ENCODE measurements at places on chromosomes 6 and 20. TPM values are rescaled to one million over a fixed set of nuclear protein-coding genes. Genes with fewer than 3 reads are reported as not detected.

The SNAI1 gene
- 12.9 TPM for total RNA-seq

The SRMS gene
- not detected for total RNA-seq

The NKX2-2 gene
- total RNA-seq, result not detected

The SIRPG gene
- not detected for total RNA-seq

The FOXQ1 gene
- total RNA-seq, result not detected

The JPH2 gene
- total RNA-seq, result 0.07 TPM

The CPNE5 gene
- total RNA-seq, result 0.54 TPM

The CD2AP gene
- total RNA-seq, result 12.5 TPM

DNA sequence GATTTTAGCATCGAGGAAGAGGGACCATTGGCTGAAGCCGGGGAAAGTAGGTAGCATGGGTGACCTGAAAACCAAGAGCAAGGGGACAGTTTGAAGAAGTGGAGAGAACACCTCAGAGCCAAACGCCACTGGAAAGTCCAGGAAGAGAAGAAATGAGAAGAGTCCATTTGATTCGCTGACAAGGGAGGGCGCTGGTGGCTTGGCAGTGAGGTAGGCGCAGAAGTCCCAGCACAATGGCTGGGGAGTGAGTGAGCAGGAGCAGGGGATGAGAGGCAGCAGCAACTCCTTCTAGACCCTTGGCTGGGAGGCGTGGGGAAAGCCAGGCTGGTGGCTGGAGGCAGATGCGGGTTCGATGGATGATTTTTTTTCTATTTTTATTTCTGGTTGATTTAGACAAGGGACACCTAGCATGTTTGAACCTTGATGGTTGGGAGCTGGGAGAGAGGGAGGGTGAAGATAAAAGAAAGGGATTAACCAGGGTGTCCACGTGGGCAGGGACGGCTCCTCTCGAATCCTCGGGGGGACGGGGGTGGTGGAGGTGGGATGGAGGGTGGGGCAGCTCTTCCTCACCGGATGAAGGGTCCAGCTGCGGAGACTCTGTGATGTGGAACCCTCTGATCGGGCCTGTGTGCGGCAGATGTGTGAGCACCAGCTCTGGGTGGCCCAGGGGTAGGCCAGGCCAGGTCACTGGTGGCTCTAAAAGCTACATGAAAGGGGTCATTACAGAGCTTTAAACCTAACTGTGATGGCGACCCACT is 164.2 kb downstream of the NFATC2 start:
- DNase-seq, result no peak

DNA sequence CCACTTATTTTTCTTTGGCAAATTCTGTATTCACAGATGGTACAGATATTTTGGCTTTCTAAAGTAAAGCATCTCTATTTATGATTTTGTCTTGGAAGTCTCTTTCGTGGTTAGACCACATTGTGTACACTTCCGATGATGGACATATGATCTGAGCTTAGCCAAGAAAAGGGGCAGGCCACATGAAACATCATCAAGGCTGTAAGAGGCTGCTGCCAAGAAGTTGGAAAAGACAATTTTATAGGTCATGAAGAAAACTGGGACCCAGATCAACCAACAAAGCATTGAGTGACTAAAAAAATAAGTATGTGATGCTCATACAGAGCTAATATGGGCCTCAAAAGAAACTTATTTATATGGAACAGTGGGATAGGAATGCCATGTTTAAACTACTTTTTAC is 266.4 kb downstream of the HAO1 start:
- DNase-seq, result no peak

GRCh38 chr6:18185624-18186023 is 30.4 kb downstream of the KDM1B start:
- DNase-seq, result no peak

GRCh38 chr6:53322188-53323029 is 26.3 kb downstream of the ELOVL5 start:
- DNase-seq, result no peak

- no peak for DNase-seq
Measured at GRCh38 chr20:25495189-25495824, 87.8 kb downstream of the GINS1 start.

DNA sequence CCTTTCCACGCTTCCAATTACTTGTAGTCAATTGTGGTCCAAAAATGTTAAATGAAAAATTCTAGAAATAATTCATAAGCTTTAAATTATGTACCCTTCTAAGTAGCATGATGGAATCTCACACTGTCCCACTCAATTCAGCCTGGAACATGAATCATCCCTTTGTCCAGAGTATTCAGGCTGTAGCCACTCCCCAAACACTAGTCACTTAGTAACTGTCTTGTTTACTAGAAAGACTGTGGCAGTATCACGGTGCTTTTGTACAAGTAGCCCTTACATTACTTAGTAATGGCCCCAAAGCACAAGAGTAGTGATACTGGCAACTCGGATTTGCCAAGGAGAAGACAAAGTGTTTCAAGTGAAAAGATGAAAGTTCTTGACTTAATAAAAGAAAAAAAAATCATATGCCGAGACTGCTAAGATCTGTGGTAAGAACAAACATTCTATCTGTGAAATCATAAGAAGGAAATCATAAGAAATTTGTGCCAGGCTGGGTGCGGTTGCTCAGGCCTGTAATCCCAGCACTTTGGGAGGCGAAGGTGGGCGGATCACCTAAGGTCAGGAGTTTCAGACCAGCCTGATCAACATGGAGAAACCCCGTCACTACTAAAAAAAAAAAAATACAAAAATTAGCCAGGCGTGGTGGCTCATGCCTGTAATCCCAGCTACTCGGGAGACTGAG is 168.5 kb upstream of the SIM1 start:
- DNase-seq, result no peak

DNA sequence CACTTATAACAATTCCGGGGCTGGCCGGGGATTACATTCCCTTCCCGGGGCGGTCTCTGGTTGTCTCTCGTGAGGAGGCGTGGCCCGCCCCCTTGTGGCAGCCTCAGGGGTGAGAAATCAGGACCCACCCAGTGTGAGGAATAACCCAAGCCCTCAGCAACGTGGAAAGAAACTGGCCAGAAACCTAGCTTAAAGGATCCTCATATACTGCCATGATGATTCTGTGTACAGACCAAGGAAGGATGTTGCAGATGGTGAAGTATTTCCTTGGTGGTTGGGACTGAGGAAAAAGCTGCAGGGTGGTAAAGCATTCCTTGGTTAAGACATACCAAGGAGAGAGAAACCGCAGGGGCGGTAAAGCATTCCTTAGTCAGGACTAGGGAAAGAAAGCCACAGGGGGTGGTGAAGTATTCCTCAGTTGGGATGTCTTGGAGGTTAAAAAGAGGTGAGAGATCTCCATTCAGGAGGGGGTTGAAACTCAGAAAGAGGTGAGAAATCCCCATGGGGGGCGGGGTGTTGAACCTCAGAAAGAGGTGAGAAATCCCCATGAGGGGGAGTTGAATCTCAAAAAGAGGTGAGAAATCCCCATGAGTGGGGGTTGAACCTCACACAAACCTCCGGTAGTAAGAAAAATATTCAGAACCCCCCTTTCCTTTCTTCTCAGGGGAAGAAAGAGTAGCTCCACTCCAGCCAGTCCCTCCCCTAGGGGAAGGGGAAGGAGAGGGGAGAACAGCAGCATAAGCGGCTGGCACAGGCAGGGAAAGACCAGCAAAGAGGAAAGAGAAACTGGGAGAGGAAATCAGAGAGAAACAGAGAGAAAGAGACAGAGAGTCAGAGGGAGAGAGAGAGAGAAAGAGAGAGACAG is 238.1 kb downstream of the RNGTT start:
- peak; percentile 55 for DNase-seq

- no peak for DNase-seq
Measured at GRCh38 chr6:108598305-108598863, 37.7 kb downstream of the FOXO3 start.

- no peak for DNase-seq
Measured at GRCh38 chr6:23365732-23366131, 760.3 kb upstream of the NRSN1 start.

DNA sequence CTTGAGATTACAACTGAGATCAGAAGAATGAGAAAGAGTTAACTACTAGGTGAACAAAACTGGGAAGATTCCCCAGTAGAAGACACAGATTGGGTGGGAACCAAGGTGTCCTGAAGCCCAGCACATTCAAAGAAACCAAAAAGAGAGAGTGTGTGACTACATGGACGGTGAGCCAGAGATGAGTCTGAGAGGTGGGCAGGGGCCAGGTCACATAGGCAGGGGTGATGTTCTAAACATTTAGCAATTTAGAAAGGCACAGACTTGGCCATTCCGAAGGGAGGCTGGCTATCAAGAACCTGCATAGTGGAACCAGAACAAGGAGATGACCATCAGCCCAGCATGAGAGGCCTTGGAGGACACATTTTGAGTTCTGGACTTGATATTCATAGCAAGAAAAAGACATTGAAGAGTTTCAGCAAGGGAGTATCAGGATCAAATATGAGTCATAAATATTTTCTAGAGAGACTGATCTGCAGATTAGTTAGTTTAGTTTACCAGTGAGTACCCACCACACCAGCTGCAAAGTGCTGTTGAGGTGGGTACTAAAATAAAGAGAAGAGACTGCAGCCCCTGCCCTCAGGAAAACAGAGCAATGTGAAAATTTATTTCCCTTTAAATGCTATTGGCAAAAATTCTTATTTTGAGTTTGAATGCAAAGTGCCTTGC is 340.5 kb upstream of the PRDM1 start:
- DNase-seq, result no peak

GRCh38 chr6:42411406-42411805 is 40.3 kb downstream of the TRERF1 start:
- DNase-seq, result no peak

GRCh38 chr6:96499781-96500180 is 21.8 kb upstream of the UFL1 start:
- no peak for DNase-seq

DNA sequence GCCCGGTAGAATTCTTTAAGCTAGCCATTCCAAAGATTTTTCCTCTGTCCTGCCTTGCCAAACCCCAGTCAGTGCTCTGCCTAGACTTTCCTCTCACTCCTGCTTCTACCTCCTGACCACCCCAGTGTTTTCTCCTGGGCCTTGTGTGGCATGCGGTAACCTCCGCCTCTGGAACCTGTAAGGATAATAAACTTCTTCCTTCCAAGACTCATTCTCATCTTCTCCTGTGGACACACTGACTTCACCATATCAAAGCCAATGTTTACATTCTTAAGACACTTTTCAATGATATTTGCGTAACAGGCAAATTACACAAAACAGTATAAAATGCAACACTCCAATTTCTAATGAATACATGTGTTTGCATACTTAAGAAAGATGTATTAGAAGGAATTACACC is 354.6 kb downstream of the RNF144B start:
- no peak for DNase-seq

DNA sequence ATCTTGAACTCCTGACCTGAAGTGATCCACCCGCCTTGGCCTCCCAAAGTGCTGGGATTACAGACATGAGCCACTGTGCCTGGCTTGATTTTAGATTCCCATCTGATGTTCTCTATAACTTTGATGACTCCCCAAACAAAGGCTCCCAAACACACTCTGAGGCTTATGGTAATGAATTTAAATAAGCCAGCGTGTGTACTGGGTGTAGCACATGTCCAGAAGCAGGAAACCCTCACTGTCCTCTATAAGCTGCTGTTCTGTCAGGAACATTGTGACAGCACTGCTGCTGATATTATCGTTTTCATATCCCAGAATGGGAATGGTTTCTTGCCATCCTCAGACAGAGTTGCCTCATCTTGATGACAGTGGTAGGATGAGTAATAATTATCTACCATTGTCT is 54.1 kb upstream of the SALL4 start:
- DNase-seq, result no peak

DNA sequence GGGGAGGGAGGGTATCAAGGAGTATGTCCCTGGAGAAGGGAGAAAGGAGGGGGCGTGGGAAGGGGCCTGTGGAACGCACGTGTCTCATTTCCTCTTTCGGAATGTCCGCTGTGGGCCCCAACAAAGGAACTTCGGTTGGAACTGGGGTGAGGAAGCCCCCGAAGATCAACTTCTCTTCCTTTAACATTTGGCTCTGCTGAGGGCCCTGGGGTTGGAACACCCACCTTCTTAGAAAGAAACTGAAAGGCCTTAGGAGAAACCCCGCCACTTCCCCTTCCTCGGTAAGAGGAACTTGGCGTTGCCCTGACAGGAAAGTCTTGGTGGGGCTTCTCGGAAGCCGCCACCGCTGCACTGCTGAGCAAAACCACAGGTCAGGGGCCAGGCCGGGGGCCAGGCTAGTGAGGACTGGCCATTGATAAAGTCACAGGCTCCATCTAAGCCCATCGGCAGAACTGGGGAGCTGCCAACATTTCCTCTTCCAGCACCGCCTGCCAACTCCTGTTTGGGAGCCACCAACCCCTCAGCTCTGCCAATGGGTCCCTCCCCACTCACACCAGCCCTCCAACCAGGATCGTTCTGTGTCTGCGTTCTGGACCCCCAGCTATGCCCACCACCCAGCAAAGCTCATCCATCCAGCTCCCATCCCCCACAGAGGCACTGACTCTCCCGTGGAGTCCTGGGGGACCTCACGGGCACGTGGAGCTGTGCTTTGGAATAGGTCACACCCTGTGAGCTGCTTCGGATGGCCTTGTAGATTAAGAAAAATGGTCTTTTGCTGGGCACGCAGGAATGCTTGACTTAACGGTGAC is 44.8 kb downstream of the FGD2 start:
- DNase-seq, result no peak

DNA sequence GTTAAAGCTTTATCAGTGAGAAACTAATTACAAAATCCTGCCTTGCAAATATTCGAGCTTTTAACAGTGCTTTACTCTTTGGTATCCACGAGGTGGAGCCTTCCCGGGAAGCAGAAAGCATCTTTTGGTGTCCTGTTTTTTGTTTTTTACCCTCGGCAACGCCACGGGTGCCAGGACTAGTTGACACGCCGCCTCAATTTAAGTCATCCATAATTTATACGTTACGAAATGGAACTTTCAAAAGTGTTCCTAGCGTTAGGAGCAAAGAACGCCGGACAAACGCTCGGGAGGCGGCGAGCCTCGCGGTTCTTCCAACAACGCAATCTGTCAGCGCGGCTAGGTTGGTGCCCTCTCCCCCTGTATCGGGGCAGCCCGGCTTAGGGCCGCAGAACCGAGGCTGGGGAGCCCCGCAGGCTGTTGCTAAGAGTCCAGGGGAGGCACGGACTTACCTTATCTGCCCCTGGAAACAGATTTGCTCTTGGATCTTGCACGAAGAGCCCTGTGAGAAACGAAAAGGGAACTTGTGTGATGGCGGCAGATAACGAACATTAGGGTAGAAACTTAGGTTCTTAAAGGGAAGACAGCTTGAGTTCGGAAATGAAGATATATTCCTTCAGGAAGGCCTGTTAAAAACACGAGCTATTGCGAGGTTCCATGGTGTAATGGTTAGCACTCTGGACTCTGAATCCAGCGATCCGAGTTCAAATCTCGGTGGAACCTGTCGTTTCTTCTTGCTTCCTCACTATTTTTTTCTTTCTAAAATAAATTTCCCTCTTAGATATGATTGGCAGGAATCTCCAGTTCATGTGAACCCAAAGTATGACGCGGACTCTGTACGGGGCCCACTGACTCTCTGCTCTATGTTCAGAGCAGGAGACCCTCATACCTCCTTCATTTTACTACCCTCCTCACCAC is 46.2 kb upstream of the ZNF184 start:
- DNase-seq, result peak; percentile 65

DNA sequence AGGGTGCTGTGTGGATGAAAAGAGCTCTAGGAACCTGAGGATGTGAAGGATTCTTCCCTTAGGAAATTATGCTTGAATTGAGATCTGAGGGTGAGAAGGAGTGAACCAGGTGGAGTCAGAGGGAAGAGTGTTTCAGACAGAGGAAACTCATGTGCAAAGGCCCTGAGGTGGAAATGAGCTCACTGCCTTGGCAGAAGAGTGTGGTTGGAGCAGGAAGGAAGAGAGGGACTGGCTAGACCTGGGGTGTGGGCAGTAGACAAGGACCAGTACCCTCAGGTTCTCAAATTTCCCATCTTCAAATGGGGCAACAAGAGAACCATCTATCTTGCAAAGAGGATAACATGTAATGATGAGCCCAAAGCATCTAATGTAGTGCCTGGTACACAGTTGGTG is 24.0 kb upstream of the GTSF1L start:
- no peak for DNase-seq

Data from neural crest cell (in vitro differentiated cells).